NCI-H510A (cell line): ENCODE measurements at places on chromosomes 6 and 20.

GRCh38 chr6:37171201-37171969 lies 1.4 kb downstream of the PIM1 start:
- no peak for DNase-seq

GRCh38 chr6:84150705-84151104 lies 76.7 kb downstream of the CEP162 start:
- no peak for DNase-seq

DNA sequence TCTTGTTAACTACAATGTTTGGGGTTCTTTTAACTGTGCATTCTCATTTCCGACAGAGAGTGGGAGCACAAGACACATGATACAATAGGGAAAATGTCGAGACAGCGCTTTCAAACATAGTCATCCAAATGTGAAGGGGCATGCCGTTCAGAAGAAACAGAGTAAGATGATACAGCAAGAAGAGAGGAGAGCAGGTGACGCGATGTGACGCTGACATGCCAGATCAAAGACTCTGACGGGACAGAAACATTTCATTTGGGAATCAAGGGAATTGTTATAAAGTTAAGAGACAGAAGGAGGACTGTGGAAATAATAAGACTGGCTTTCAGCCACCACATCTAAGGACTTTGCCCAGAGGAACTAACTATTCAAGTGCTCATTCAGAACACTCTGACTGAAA lies 117.4 kb downstream of the FAXC start:
- no peak for DNase-seq

DNA sequence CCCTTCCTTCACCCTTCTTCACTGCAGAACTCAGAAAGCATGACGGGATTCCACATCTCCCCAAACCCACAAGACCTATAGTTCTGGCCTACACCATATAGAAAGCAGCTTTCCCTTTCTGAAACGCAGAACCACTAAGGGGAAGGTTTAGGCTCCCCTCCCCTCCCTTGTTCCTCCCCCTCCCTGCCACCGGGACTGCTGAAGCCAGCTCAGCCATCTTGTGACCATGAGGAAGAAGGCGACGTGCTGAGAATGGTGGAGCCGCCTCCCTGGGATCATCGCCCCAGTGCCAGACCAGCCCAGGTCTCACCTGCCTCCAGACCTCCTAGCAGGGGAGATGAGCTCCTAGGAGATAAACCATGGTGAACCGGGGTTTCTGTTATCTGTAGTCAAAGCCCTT lies 19.6 kb downstream of the SERPINB6 start:
- DNase-seq = no peak

GRCh38 chr20:43824309-43825050 lies 90.2 kb upstream of the TOX2 start:
- DNase-seq = no peak

DNA sequence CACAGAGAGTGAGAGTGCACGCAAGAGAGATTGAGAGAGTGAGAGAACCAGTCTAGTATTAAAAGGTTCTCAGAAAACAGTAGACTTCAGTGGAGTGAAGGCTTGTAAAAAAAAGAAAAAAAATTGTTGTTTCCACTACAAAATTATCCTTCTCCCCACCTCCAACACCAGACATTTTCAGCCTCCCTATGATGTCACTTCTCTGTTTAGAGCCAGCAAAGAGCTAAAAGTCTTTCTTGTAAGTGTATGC lies 77.8 kb downstream of the BACH2 start:
- no peak for DNase-seq
